Central memory CD4-positive, alpha-beta T cell (primary cell): ENCODE measurements at places on chromosomes 7 and 10.

DNA sequence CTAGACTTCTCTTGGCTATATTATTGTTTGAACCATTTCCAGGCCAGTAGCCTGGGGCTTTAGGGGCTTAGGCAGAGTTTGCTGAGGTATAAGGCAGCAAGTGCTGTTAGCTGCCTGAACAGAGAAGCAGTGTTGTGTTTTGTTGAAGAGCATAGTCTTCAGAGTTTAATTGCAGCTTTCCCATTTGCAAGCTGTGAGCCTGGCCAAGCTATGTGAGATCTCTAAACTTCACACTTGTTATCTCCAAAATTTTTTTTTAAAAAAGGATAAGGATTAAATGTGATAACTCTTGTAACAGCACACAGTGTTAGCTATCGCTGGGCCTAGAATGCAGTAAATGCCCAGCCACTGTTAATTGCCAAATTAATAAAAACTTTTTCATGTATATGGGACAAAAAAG is 782.4 kb downstream of the REEP3 start:
- DNase-seq, result no peak

GRCh38 chr10:131645756-131646155 is 255.1 kb upstream of the PPP2R2D start:
- DNase-seq, result no peak

GRCh38 chr10:79629955-79630327 is 19.2 kb downstream of the SFTPA1 start:
- no peak for DNase-seq

DNA sequence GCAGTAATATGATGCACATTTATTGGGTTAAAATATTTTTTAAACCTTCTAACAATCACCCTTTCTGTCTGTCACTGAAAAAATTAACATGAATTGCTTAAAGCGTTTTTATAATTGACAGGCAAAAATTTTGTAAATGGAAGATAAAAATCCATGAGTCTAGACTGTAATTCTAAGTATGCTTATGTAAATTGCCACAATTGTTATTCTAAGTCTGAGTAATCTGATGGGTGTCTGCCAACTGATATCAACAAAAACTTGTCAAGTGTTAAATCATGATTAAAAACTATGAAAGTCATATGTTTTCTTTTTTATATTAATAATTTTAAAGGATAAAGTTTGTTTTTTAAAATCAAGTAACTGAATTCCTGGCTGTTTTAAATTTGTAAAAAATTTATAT is 208.2 kb downstream of the CDK14 start:
- no peak for DNase-seq

- no peak for DNase-seq
Measured at GRCh38 chr7:15159261-15159660, 256.7 kb upstream of the DGKB start.

- DNase-seq, result no peak
Measured at GRCh38 chr7:156458011-156458410, 182.6 kb upstream of the RNF32 start.

- no peak for DNase-seq
Measured at GRCh38 chr7:41711283-41712064, 8.6 kb upstream of the INHBA start.

DNA sequence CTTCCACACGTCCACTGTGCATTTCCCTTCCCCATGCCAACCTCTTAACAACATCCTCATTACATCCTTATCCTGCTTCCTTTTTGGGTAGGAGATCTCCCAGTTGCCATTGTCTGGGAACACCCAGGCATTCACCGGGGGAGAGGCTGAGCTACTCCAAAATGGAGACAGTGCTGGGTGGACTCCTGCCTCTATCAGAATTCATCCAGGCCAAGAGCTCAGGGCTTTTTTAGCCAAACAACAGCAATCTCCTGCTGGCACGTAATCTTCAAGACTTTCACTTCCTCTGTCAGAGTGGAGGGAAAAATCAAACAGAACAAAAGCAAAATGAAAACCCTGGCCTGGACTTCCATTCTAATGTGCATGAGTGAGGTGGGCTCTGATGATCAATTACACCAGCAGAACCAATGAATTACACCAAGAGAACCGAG is 245.0 kb downstream of the PRPF18 start:
- DNase-seq, result no peak
